ENCODE measurements at places on chromosomes 16 and 17.
A peak's percentile ranks its signal among the peaks of the same experiment; 100 is the strongest.

GRCh38 chr17:72719578-72720493 is 372.7 kb downstream of the SLC39A11 start:
- DNase-seq: no peak

DNA sequence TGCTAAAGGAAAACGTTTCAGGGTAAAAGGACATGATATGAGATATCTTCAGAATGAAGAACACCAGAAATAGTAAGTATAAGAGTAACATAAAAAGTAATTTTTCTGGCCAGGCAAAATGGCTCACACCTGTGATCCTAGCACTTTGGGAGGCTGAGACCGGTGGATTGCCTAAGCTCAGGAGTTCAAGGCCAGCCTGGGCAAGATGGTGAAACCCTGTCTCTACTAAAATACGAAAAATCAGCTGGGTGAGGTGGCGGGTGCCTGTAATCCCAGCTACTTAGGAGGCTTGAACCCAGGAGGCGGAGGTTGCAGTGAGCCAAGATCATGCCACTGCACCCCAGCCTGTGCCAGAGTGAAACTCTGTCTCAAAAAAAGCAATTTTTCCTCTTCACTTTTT is 56.6 kb upstream of the NFAT5 start:
- DNase-seq: no peak

GRCh38 chr17:77735566-77736198 is 222.8 kb upstream of the TNRC6C start:
- DNase-seq: no peak

DNA sequence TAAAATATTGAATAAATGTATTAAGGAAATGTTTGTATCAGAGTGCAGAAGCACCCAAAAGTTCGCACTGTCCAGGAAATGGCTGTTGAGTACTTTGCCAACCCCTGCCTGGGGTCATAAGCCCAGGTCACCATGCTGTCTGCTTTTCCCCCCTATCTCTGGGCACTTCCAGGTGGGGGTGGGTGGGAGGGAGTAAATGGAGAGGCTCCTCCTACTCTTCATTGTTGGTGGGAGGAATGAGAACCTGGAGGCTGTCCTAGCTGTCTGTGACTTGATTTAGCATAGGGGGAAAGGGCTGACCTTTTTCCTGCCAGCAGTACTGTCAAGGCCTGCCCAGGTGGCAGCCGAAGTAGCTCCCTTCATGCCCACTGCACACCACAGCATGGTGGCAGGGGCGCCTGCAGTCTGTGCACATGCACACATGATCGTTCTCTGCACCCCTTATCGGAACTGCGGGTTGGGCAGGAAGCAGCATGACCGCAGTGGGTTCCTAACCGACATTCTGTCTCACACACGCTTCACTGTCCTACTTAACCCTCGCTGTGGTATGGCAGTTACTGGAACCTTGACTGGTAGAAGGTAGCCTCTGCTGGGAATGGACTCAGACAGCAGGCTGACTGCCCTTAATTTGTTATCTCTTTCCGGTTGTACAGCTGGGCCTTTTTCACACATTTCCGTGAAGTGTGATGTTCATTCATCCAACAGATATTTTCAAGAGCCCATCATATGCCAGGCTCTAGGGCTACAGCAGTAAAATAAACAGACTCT is 41.5 kb downstream of the LDHD start:
- no peak for DNase-seq

DNA sequence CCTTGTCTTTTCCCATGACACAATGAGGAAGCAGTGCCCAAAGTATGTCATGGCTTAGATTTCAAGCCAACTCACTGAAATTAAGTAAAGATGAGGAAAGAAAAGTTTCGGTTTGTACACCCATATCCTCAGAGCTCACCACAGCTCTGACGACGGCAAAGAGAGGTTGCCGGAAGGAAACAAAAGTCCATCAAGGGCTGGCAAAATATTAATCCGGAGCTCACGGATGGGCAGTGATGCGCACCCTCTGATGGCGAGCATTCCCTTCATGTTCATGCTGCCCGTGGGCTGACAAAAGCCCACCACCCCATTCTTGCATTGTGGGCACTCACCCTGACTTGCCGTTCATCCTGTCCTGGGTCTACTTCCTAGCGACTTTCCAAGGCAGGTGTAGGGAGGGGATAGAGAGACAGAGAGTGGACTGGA is 103.1 kb downstream of the SOX9 start:
- DNase-seq: no peak

DNA sequence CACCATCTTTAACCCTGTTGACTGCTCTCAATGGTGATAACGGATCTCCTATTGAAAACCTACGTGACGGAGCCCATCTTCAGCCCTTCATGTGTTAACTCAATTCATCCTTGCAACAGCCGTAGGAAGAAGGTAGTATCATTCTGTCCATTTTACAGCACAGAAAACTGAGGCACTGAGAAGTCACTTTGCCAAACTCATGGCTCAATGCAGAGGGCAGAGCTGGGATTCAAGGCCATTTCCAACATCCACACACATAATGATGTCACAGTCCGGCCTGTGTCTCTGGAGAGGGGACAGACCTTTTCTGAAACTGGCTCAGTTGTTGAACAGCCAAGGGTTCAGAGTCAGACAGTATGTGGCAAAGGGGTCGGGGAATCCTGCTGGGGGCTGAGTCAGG is 52.6 kb upstream of the CMIP start:
- DNase-seq: no peak

DNA sequence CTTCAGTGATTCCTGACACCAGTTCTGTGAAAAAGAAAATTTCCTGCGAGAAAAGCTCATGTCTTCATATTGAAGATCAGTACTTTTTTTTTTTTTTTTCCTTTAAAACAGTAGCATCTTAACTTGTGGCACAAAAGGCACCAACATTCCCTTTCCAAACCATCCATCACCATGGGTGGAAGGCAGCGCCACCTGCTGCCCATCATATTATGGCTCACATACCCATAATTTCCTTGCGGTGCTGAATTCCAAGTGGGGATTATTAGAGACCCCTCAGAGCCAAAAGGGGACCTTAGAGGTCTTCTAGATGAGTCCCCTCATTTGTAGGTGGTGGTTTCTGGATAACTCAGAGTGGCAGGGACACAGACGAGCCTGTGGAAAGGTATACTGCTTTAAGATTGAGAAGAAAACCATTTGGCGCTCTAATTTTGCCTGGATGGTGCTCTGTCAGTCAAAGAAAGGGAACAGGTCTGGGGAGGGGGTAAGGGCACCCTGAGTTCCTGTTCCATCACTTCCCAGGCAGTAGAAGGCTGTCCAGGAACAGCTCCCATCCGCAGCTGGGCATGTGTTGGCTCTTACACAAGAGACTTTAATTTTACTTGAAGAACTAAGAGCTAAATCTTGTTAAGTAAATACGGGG is 7.9 kb upstream of the SOST start:
- DNase-seq: no peak

DNA sequence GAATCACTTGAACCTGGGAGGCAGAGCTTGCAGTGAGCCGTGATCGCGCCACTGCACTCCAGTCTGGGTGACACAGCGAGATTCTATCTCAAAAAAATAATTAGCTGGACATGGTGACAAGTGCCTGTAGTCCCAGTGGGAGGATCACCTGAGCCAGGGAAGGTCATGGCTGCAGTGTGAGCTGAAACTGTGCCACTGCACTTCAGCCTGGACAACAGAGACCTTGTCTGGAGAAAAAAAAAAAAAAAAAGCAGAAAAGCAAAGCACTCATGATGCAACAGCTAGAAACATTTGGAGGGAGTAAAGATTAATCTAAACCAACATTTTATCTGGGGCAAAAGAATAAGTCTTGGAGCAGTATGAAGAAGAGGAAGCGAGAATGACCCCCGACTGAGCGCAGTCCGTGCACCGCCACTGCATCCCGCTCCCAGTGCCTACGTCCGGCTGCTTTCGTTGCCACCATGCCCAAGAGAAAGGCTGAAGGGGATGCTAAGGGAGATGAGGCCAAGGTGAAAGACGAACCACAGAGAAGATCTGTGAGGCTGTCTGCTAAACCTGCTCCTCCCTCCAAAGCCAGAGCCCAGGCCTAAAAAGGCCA is 8.2 kb downstream of the PRPSAP1 start:
- no peak for DNase-seq

DNA sequence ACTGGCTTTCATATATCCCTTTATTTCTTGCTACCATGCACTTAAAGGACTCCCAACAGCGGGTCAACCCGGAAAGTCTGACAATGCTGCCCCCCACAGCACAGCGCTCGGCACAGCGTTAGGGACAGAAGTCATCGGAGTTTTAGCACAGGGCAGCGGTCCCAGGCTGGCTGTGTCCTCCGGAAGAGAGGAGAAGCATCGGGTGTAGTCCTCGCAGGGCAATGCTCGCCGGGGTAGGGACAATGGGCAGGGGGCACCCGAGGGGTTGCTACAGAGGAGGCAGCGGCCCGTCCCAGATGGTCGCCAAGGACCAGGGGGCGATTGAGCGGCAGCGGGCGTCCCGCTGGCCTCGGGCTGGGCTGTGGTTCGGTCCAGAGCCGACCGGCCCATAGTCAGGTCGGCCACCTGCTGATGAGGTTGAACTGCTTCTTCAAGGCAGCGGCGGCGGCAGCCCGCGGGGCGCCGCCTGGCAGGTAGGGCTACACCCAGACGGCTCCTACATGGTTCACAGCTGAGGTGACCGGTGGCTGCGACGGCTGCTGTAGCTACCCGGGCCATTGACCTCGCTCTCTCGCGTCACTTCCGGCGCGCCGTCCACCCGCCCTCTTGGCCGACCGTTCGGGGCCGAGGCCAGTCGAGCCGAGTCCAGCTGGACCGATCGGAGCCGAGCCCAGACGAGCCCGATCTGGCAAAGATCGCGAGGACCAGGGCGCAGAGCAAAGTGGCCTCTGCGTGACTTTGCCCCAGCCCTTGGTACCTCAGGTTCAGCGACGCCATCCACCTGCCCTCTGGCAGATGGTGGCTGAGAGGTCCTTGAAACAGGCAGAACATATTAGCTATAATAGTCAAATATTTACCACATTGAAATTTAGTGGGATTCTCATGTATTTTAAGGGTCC is 4.7 kb upstream of the LCMT1 start:
- peak; percentile 45 for DNase-seq

DNA sequence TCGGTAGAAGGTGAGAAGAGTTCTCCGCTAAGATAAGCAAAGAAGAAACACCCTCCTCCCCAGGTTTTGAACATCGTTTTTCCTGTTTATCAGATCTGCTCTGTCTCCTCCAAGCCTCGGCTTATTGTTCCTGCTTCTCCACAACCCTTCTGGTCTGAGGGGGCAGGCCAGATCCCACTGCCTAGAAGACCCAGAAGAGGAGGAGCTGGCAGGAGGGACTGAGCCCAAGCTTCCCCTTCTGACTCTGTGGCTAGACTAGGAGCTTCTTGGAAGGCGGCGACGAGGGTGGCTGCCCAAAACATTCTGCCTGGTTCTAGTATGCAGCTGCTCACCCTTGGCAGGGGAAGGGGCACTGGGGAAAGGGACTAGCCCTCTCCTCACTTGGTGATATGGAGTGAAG is 5.2 kb upstream of the HOXB5 start:
- DNase-seq: no peak

GRCh38 chr17:44922746-44923470 is 7.6 kb upstream of the GFAP start:
- DNase-seq: no peak

DNA sequence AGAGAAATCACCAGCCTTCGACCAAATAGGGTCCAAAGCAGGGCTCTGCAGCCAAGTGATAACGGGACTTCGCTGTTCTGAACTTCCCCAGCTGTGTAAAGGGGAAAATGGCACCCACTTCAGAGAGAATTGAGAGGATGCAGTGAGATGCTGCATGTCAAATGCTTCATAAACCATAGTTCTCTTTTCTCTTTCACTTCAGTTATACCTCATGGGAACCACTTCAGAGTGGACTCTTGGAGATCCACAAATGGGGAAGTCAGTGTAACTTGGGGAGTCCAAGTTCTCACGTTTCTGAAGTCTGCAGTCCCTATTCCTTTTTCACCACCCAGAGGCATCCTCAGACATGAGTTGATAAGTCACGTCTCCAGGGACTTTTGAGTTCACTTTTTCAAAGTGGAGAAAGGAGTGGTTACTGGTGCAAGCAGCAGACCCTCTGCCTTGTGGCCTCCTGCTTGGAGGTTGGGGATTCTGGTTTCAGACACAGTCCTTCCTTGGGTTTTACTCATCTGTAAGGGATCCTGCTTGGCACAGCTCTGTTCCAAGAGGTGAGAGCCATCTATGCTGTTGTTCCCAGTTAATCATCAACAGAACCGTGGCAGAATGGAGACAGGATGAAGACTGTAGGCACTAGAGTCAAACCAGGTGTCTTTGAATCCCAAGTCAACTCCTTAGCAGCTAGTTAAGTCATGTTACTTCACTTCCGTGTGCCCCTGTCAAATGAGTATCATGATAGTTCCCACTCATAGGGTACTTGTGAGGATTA is 123.4 kb upstream of the NOL11 start:
- no peak for DNase-seq

DNA sequence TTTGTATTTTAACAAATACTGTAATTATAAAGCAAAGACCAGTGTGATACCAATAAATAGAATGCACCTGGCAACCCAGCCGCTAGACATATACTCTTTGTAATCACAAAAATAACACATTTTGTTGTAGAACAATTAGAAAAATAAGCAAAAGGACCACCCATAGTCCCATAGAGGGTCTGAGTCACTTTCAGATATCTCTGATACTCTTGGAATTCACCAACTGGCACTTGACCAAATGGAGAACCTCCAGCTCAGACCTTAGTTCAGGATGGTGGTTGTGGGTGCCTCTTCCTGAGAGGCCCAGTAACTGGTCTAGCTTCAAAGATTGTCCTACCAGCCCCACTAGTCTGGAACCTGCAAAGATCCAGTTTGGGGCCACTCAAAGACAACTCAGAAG is 789 bp upstream of the TERF2 start:
- no peak for DNase-seq

DNA sequence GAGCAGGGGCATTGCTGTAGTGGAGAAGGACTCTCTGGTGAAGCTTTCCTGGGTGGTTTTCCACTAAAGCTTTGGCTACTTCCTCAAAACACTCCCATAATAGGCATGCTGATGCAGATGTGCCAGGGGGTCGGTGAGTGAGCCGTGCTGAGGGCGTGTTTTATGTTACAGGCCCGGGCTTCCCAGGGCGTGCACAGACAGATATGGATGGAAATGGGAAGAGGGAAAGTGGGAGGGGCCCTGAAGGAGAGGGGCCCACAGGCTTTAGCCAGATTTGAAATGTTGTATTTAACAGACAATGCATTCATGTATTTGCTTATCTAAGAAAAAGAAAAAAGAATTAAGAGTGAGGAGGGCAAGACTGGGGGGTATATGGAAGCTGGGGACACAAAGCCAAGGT is 56.3 kb downstream of the IL21R start:
- no peak for DNase-seq

DNA sequence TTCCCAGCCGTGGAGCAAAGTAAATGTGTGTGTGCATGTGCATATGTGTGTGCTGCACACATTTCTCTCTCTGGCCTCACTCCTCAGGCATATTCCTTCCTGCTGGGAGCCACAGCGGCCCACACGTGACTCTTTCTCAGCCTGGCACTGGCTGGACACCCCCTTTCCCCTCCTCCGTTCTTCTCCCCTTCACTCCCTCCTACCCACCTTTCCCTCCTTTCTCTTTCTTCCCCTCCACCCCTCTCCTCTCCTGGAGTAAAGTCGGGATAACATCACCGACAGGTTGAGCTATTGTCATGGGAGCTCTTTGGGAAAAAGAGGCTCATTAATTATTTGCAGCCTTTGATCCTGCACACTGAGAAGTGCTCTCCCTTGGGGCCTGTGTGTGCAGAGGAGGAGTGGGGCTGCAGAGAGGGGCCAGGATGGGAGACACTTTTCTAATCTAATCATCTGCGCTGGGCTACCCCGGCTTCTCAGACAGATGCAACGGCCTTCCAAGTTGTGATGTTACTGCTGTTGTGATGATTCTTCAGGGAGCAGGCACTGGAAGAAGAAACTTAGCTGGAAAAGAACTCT is 126.3 kb upstream of the HSBP1 start:
- no peak for DNase-seq
